CD4-positive, alpha-beta T cell treated with Interferon alpha-2 for 1 hour (primary cell): ENCODE measurements at places on chromosomes 3 and 15.
A peak's percentile ranks its signal among the peaks of the same experiment; 100 is the strongest.

- no peak for DNase-seq
Measured at GRCh38 chr15:29480278-29480677, 210.7 kb upstream of the NSMCE3 start.

GRCh38 chr3:133570937-133571320 lies 2.6 kb upstream of the CDV3 start:
- DNase-seq = no peak

- DNase-seq = no peak
Measured at GRCh38 chr3:179861292-179861691, 175.4 kb downstream of the PEX5L start.

GRCh38 chr15:100902436-100903167 lies 16.6 kb upstream of the LRRK1 start:
- DNase-seq = peak; percentile 14

DNA sequence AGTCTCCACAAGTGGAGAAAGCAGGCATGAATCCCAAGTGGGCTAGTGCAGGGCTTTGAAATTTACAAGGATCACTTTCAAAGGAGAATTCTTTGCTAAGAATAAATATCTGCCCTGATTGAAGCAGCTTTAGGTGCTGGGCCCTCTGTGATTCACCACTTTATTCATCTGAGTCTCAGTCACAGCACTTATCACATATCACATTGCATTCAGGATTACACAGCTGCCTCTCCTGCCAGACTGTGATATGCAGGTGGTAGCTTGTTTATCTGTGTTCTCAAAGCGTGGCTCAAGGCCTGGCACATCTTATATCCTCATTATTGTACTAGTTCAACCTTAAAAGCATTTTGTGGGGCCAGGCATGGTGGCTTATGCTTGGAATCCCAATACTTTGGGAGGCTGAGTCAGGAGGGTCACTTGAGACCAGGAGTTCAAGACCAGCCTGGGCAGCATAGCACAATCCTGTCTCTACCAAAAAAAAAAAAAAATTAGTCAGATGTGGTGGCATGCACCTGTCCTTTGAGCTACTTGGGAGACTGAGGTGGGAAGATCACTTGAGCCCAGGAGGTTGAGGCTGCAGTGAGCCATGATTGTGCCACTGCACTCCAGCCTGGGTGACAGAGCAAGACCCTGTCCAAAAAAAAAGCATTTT lies 156.9 kb upstream of the EIF1B start:
- DNase-seq = no peak

GRCh38 chr3:181056136-181056732 lies 66.7 kb upstream of the DNAJC19 start:
- DNase-seq = no peak

DNA sequence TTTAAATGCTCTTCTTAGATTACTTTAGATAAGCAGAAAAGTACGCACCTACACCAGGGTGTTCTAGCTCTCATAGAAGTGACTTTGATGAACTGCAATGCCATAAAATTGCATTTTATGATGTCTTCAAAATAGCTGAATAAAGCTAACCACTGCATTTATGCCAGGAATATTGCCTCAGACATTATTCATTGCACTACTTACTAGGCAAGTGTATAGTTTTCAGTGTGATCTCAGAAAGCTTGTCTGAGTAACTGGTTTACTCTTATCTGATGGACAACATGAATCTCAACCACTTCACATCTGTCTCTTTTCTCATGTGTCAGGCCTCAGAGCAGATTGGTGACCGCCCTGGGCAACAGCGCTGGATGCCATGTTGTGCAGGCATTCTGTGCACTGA lies 119.3 kb upstream of the SLC2A2 start:
- DNase-seq = no peak

DNA sequence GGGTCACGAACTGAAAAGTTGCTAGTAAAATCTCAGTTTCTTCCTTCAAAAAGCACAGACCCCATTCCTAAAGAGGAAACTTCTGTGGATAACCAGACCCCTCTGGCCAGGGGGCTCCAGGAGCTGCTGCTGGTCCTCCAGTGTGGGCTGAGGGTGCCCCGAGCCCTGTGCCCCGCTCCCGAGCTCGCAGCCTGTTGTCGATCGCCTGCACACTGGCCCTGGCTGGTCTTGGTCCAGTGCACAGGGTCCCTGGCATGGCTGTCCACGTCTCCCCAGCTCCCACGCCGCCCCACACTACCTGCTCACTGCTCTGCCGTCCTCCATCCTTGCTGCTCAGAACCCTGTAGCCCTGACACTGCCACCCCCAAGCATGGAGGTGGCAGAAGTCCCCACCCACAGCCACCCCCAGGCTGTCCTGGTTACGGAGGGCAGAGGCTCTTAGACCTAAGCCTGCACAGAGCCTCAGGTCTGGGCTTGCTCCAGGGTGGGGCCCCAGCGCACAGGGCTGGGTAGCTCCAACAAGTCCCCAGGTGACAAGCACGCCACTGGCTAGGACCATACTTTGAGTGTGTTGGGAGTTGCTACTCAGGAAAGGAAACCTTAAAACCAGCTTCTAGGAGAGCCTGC lies 87.0 kb downstream of the PLXNA1 start:
- no peak for DNase-seq

DNA sequence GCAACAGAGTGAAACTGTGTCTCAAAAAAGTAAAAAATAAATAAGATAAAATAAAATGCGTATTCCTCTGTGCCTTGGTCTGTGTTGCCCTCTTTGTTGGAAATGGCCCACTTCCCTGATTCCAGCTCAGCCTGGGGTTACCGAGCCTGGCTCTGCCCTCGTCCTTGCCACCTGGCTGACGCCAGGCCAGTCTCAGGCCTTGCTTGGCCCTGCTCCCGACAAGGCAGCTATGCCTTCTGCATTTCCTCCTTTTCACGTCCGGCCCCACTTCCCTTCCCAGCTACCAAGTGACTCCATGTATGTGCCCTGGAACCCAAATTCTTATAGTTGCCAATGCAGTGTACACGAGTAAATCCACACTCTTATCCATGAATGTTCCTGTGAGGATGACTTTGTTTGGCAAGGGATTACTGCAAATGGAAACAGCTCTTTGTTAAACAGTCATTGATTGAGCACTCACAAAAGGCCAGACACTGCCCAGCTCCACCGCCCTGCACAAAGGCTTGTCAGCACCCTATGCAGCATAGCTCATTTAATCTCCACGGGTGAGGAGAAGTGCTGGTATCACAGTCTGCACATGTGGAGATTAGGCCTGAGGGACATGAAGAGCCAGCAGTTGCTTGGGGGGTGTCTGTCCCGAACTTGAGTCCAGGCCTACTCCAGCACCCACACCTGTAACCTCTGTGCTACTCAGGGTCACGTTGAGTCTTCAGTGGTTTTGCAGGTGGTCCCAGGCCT lies 25.1 kb downstream of the SPSB4 start:
- DNase-seq = no peak

DNA sequence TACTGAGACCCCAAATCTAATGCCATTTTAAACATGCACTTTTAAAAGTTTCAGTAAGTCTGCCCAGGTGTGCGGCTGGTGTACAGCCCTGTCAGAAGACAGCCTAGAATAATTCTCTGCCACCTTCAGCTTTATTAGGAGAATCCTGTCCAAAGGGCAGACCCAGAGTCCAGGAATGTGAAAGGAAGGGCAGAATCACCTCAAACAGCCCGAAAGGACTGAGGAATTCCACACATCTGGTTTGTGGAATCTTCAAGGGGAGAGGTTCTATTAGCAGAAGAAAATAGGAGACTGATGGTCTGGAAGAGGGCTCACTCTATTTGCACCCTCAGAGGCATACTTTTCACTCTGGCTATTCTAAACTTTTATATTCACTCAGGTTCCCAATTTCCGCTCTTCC lies 46.6 kb downstream of the TYRO3 start:
- DNase-seq = no peak

GRCh38 chr3:76024640-76025039 lies 239.3 kb upstream of the ZNF717 start:
- no peak for DNase-seq

DNA sequence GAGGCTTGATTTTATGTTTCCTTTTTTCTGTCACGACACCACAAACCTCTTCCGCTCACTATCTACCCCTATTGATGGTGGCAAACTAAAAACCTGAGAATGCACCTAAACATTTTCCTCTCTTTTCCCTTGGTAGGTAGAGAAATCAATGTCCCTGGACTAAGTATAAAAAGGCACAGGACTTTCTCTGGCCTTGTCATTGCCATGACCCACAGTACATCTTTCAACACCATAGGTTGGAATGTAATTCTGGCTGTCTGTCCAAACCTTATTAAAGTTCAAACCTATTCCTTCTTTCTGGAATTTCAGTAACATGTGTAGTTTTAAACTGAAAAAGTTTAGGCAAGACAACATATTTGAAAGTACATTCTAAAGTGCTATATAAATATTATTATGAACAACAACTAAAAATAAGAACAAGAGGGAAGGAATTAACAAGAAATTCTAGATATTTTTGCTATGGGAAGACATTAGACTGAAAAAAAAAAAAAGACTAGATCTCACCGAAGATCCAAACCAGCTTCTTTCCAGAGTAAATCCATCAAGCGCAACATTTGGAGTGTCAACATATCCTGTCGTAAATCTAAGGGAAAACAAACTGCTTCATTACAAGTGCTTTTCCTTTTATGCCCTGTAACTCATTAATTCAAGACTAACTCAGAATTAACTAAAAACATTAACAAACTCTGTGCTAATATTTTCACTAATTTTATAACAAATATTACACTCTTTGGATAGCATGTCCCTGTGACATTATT lies 73.1 kb downstream of the FAIM start:
- DNase-seq = no peak

GRCh38 chr3:152574461-152575079 lies 260.4 kb upstream of the P2RY1 start:
- DNase-seq = peak; percentile 12

GRCh38 chr3:52086976-52087663 lies 30.7 kb upstream of the DUSP7 start:
- no peak for DNase-seq

DNA sequence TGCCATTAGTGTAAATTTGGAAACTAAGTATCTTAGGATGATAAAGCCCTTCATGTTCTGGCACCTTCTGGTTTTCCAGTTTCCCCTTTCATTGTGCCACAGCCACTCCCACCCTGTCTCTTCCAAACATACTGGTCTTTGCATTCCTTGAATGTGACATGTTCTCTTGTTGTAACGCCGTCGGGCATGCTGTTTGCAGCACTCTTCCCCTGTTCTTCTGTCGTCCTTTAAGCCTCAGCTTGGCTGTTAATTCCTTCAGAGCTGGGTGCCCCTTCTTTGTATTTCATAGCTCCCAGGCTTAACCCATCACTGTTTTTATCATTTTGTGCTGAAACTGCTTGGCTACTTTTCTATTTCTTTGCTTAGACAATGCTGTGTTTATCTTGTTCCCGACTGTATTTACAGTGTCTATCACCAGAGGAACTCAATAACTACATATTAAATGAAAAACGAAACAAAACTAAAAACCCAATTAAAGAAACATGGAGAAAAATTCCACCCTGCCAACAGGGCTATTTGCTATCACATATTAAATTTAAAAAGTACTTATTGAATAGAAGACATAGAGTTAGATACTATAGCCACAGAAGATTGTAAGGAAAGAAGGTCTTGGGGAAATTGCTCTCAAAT lies 95.4 kb upstream of the KCNAB1 start:
- no peak for DNase-seq

- DNase-seq = peak; percentile 4
Measured at GRCh38 chr3:35664460-35664919, 25.2 kb downstream of the ARPP21 start.

GRCh38 chr3:115913069-115913686 lies 289.9 kb downstream of the GAP43 start:
- no peak for DNase-seq

GRCh38 chr15:45941367-45941766 lies 306.5 kb downstream of the SQOR start:
- no peak for DNase-seq

- no peak for DNase-seq
Measured at GRCh38 chr15:89837134-89837829, 22.6 kb upstream of the ANPEP start.

GRCh38 chr3:187012609-187013051 lies 82.3 kb downstream of the ST6GAL1 start:
- DNase-seq = peak; percentile 57

GRCh38 chr15:33934396-33934795 lies 33.9 kb upstream of the CHRM5 start:
- no peak for DNase-seq

DNA sequence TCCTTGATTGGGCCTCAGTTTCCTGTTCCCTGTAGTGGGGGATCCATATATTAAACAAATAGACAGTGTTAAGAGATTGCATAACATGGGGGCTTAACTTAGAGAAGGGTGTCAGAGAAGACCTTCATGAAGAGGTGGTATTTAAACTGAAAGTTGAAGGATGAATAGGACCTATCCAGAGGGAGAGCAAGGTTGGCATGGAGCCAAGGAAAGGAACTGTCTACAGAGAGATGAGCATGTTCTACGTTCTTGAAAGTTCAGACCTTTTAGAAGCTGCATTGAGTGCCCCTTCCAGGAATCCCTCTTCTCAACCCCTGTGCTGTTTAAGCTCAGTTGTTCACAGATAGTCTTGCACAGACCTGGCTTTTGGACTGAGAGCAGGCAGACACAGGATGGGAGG lies 2.4 kb downstream of the HTD2 start:
- no peak for DNase-seq

DNA sequence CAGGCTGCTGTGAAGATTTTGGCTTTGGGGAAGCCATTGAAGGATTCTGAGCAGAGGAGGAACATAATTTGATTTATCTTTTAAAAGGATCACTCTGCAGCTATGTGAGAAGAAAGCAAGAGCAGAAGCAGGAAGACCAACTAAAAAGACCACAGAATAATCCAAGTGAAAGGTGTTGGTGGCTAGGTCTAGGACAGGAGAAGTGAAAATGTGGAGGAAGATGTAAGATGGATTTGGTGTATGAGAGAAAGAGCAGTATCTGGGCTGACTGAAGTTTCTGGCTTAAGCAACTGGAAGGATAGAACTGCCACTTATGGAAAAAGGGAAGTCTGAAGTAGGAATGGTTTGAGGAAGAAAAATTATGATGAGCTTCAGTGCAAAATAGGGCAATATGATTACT lies 62.0 kb downstream of the SFMBT1 start:
- no peak for DNase-seq

DNA sequence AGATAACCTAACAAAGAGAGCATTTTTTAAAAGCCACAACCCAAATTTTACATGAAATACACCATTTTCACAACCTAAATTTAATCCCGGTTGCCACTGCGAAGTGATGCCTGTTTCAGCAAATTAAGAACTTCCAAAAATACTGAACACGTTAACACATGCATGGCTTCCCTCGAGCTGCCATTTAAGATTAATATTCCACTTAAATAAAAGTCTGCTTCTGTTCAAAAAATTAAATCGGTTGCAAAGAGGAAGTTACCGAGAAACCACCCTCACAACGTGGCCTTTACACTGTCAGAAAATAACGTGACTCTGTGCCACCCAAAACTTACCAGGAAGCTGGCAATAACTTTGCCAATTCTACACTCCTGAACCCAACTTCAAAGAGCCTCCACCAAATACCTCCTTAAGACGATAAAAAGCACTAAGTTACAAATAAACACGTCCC lies 1.2 kb downstream of the TBL1XR1 start:
- DNase-seq = peak; percentile 45

- no peak for DNase-seq
Measured at GRCh38 chr15:58758141-58758540, 8.6 kb upstream of the ADAM10 start.

GRCh38 chr3:147398813-147399534 lies 7.4 kb downstream of the ZIC4 start:
- DNase-seq = no peak
